Ammon's horn (tissue), 1 donor: ENCODE measurements at places on chromosomes 4 and X.

- DNase-seq = no peak
Observed at GRCh38 chrX:71184803-71185495, 38.1 kb upstream of the GJB1 start.

- no peak for DNase-seq
Observed at GRCh38 chr4:54265366-54265765, 36.3 kb downstream of the PDGFRA start.

DNA sequence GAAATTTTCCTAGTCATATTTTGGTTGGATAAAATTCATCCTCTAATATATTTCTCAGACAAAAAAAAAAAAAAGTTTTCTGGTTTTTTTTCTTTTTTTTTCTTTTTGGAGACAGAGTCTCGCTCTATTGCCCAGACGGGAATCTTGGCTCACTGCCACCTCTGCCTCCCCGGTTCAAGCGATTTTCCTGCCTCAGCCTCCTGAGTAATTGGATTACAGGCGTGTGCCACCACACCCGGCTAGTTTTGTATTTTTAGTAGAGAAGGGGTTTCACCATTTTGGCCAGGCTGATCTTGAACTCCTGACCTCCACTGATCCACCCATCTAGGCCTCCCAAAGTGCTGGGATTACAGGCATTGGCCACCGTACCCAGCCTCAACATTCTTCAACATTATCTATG is 432.7 kb upstream of the PABPC4L start:
- DNase-seq = no peak

DNA sequence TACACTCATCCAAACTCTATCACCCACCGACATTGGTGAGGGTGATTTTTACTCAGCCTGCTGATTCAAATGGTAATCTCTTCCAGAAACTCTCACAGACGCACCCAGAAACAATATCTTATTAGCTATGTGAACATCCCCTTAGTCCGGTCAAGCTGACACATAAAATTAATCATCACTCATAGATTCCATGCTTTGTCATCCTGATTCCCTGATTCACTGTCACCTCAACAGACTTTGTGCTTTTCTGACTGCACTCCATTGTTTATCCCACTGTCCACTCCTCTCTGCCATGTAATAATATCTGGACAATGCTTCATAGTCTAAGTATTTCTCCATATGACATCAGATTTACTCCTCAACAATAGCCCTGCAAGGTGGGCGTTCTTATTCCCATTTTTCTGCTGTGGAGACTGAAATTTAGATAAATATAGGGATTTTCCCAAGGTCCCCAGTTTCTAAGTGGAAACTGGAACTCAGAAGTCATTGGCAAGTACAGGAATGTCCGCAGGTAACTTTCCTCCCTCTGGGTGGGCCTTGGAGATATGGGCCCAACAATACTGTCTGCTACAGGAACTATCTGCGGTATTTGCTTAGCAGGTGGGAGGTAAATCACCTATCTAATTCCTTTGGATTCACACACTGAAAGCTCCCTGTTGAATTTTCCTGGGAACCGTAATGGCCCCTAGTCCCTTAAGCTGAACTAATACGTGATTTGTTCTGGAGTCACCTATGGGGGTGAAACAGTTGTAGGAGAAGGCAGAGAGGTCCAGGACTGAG is 228.6 kb upstream of the BCOR start:
- DNase-seq = no peak

DNA sequence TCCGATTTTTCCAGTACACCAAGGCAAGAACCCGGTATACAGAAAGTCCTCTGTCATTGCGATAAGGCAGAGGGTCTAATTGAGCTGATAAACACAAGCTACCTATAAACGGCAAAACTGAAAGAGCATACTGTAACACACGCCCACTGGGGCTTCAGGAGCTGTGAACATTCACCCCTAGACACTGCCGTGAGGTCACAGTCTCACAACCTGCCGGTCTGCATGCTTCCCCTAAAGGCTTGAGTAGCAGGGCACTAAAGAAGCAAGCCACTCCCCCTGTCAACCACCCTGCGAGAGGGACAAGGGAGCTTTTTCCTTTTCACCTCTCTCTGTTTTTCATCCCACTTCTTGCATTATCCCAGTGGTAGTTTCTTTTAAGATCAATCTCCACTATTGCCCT is 22.4 kb upstream of the F9 start:
- no peak for DNase-seq

DNA sequence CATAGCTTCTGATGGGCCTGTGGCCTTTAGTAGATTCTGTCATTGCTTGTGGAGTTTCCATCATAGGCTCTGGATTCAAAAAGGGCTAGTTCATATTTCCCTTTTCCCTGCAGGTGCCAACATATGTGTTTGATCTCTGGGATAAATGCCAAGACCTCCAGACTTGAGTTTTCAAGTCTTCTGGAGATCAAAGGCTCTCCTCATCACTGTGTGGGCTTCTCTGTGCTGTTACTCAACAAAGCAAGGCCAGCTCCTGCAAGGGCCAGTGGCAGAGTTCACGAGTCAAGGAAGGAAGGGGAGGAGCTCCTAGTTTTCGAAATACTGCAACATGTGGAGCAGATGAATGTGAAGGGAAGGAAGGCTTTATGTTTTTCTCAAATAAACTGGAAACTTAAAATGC is 62.7 kb upstream of the SCML1 start:
- DNase-seq = no peak

DNA sequence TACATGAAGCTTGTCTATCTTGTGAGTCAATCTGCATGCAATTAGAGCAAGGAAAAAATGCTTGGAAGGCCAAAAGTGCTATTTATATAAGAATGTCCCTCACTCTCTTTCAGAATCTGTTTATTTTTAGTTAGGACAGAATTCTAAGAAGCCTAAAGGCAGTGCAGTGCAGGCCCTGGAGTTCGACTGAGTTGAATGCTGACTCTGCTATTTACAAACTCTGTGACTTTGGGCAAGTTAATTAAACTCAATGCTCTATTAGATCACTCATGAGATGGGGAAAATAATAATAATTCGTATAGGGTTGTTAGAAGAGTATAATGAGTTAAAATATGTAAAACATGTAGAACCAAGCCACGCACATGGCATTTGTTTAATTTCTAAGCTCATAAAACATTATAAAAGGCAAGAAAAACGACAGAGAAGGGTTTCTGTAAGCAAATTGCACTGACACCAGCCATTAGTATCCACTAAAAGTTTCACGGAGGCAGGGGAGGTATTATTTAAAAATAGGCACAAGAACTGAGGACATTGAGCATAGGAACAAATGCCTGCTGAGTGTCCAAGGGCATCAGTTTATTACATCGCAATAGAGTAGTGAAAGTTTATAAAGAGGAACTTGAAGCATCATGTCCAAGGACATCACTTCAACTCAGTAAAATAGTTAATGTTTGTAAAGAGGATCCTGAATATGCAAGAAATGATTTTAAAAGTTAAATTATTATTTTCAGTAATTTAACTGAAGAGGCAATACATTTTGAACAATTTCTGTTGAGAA is 115.0 kb upstream of the INPP4B start:
- peak; percentile 38 for DNase-seq

DNA sequence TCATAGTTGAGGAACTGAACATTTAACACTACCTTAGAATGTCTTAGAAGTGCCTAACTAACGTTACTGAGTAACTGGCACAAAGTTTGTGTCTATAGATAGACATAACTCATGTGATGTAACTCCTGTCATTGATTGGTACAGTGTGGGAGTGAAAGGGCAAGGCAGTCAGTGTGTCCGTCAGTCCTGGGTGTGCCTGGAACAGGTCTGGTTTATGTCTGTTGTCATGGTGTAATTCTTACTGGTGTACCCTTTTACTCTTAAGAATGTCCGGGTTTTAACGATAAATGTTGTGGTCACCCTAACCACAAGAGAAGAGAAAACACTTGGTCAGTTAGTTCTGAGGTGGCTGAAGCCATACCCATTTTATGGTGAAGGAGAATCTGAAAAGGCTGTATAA is 93.1 kb upstream of the ESX1 start:
- no peak for DNase-seq

GRCh38 chr4:101125045-101125942 is 222.0 kb downstream of the PPP3CA start:
- no peak for DNase-seq

GRCh38 chrX:72132456-72132855 is 741 bp upstream of the RTL5 start:
- no peak for DNase-seq

DNA sequence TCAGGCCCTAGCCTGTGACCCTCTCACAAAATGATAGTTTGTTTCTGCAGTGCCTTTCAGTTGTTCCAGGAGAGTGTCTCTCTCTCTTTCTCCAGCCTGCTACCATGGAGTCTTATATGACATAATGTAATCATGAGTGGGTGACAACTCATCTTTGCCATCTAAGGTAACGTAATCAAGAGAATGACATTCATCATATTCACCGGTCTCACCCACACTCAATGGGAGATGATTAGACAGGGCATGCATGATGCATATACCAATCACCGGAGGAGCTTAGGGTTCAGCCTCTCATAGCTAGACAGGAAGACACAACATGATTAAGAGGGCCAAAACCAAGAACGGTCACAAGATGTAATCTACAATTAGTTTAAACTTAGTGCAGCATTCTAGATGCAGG is 97.1 kb upstream of the FAM9B start:
- DNase-seq = no peak
